ENCODE measurements at places on chromosomes 13 and 19.

DNA sequence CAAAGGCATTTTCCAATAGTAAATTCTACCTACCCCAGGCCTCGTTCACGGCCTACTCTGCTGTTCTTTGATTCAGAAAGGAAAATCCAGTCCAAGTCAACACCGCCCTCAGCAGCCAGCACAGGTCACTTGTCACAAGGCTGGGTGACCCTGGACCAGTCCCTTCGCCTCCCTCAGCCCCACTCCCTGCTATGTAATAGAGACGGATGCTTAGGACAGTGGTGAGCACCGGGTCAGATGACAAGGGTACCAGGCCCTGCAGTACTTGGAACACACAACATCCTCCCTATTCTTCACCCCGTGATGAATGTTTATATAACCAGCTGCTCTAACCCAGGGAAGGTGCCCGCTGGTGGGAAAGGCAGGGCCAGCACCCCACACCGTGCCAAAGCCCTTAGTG, 14.3 kb downstream of the LATS2 start:
- DNase-seq, result no peak

DNA sequence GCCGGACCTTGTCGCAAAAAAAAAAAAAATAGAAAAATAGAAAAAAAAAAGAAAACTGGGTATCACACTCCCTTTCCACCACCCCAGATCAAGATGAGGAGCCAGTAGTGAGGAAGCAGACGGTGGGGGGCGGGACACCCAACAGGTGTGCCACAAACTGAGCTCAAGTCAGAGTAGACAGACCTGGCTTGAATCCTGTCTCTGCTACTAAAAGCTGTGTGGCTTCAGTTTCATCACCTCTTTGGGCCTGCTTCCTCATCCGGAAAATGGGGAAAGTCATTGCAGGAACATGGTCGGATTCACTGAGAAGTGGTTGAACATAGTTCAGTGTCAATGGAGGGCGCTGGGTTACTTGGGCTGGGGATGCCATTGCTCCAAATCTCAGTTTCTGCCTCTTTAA, 2.9 kb downstream of the HIF3A start:
- DNase-seq, result no peak

DNA sequence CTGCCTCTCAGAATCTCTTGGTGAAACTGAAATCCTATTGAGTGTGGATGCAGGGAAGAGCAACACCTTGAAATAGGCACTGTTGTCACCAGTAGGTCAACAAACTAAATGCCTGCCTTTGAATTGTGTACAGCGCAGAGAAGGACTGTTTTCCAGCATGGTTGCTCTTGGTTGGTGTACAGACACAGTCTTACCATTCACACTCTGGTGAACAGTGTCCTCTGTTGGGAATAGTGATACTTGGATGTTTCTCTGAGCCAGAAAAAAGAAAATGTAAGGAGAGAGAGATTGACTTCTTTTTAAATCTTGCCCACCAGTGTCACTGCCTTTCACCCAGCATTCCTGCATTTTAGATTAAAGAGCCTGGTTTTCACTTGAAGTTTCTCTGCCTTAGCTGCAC, 179.7 kb downstream of the STK24 start:
- no peak for DNase-seq

GRCh38 chr13:26019881-26020870, 31.6 kb downstream of the SHISA2 start:
- DNase-seq, result no peak

GRCh38 chr19:4503132-4503824, 15.0 kb downstream of the PLIN4 start:
- DNase-seq, result no peak

GRCh38 chr19:38375748-38376147, 1.4 kb downstream of the PSMD8 start:
- DNase-seq, result no peak

DNA sequence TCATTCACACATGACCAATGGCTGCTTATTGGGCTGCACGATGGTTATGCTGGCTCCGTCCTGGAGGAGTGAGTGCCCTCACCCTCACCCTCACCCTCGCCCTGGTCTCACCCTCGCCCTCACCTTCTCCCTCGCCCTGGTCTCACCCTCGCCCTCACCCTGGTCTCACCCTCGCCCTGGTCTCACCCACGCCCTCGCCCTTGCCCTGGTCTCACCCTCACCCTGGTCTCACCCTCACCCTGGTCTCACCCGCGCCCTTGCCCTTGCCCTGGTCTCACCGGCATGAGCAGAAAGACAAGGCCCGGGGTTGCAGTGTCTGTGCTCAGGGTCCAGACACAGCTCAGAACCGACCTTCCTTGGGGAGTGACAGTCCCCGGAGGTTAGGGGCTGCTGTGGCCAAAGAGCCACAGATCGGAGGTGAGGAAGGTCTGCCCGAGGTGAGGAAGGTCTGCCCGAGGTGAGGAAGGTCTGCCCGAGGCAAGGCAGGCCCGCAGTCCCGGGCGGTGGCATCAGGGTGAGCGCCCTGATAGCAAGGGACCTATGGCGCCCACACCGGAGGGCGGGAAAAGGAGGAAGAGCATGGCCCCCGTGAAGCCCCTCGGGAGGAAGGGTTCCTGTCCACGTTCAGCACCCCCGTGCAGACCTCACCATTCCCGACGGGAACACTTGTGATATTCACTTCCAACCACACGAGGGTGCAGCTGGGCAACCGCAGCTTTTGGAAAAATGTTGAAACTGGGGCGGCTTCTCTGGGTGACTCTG, 65.6 kb downstream of the MCF2L start:
- DNase-seq, result no peak

GRCh38 chr19:51370230-51370629, 1.4 kb upstream of the CLDND2 start:
- no peak for DNase-seq

GRCh38 chr13:35855531-35856019, 275.6 kb downstream of the DCLK1 start:
- DNase-seq, result no peak

DNA sequence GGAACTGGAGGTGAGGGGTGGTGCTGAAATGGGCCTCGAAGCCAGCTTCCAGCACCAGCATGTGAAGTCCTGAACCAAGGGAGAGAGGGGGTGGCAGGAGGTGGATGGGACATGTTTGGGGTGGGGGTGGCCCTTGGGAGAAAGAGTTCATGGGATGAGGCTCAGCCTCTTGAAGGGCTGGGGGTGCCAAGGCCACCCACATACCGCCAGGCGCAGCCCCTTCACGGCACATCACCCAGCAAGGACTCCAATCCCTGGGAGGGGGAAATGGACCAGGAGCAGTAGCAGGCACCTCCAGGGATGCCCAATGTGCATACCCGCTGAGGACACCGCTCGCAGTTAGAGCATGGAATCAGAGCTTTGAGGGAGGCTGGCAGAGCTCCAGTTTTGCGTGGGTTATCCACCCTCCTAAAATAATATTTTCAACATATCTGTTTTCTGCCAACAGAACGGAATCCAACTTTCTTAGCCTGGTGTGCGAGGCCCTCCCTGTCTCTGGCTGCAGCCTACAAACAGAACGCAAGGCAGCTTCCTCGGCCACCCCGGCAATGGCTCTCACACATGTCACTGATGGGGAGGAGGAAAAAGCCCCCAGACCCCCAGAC, 140.5 kb upstream of the VSTM2B start:
- no peak for DNase-seq

DNA sequence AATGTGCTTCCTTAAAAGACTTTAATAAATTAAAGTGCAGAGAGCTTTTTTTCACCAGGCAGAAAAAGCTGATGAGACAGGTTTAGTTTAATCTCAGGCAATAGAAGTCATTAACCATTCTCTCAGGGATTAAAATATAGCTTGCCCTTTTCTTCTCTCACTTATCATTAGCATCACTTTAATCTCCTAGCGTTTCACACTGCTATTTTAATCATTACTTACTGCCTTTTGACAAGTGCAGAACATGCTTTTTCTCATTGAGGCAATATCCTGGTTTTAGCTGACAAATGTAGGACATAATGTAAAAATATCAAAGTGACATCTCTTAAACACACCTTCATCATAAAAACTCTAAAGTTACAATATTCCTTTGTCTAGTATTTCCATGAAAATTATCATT, 94.6 kb downstream of the DACH1 start:
- DNase-seq, result no peak

DNA sequence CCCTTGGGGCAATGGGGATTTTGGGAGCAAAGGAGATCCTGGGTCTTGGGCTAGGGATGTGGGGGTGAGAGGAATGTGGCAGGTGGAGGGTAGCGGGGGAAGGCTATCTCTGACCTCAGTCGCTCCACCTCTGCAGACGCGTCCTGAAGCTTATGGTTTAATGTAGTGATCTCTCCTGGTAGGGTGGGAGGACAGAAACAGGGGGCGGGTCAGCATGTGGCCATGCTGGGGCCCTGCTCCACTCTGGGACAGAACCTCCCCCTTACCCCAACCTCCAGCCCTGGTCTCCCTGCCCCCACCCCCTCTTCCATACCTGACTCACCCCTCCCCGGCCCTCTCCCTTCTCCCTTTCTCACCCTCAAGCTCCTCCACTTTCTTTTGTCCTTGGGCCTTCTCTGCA, 1.4 kb downstream of the BST2 start:
- no peak for DNase-seq

- no peak for DNase-seq
Observed at GRCh38 chr13:22194106-22194805, 523.4 kb downstream of the FGF9 start.

DNA sequence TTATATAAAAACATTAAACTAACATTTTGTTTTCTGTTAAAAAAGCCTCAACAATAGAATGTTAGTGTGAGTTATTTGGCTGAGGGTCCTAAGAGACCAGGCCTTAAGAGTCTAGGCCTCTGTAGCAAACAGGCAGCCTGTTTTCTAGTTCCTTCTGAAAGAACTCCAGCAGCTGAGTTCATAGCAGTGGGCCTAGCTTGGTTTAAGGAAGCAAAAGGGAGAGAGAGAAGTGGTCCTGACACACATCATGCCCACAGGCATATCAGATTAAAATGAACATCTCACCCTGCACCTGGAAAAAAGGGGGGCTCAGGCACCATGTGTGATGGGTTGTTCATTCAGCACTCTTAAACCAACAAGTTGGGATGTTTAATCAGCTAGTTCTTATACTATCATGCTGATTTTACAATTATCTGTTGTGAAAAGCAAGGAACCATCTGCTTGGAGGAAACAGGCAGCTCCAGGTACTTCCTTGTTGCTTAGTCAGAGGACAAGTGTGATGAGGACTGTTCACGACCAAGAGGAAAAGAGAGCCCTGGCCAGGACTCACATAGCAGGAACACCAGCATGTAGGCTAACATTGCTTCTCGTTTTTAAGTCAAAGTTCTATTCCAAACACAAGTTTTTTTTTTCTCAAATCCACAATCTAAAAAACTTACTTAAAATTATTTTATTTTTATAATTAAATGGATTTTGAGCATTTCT, 81.3 kb upstream of the FRY start:
- DNase-seq, result no peak

GRCh38 chr13:49645451-49645850, 17.1 kb downstream of the ARL11 start:
- no peak for DNase-seq

- no peak for DNase-seq
Observed at GRCh38 chr13:35917942-35918645, 213.1 kb downstream of the DCLK1 start.

DNA sequence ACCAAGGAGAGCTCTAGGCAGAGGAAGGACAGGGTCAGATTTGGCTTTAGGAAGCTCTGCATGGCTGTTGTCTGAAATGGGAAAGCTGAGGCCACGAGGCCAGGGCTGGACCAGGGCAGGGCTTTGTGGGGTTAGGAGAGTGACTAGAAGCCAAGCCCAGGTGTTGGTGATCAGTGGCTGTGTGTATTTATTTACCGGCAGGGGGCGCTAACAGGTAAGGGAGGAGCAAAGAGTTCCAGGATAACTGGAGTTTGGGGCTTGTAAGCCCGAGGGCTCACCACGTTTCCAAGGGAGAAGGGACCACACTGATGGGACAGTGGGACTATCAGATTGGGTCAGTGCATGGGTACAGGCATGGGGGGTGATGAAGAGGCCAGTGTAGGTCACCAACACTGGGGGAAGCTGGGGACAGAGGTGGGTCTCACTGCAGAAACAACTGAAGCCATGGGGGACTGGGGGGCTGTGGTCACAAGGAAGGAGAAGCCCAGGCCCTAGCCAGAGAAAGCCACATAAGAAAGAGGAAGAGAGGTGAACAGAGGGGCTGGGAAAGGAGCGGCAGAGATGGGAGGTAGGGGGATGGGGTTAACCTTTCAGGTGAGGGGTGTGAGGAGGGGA, 3.9 kb downstream of the TMEM147 start:
- DNase-seq, result no peak

Measured in stimulated activated CD4-positive, alpha-beta T cell treated with anti-CD3 and anti-CD28 coated beads, Interleukin-1b, Interleukin-23, amount 100 ng/mL, for 4 hours (primary cell).